Testis (tissue), 5 donors: ENCODE measurements at places on chromosomes 2 and 18. TPM values are rescaled to one million over a fixed set of nuclear protein-coding genes. Genes with fewer than 3 reads are reported as not detected.

Gene RAB6C
- 1.9 TPM for total RNA-seq

Gene SF3B1
- total RNA-seq = 288 TPM

Gene AFF3
- 27.1 TPM for total RNA-seq

Gene METTL4
- 12.6 TPM for total RNA-seq

Gene EGR4
- total RNA-seq = 14.9 TPM

Gene GAREM1
- total RNA-seq = 15.2 TPM

Gene GREB1L
- 40.6 TPM for total RNA-seq

Gene ELOA2
- 4.4 TPM for total RNA-seq

Gene DNAH6
- total RNA-seq = 11.8 TPM

Gene MFSD2B
- total RNA-seq = 0.39 TPM

Gene ZBTB7C
- 65.4 TPM for total RNA-seq

Gene NT5C1B
- 59.4 TPM for total RNA-seq

Gene GCG
- not detected for total RNA-seq

DNA sequence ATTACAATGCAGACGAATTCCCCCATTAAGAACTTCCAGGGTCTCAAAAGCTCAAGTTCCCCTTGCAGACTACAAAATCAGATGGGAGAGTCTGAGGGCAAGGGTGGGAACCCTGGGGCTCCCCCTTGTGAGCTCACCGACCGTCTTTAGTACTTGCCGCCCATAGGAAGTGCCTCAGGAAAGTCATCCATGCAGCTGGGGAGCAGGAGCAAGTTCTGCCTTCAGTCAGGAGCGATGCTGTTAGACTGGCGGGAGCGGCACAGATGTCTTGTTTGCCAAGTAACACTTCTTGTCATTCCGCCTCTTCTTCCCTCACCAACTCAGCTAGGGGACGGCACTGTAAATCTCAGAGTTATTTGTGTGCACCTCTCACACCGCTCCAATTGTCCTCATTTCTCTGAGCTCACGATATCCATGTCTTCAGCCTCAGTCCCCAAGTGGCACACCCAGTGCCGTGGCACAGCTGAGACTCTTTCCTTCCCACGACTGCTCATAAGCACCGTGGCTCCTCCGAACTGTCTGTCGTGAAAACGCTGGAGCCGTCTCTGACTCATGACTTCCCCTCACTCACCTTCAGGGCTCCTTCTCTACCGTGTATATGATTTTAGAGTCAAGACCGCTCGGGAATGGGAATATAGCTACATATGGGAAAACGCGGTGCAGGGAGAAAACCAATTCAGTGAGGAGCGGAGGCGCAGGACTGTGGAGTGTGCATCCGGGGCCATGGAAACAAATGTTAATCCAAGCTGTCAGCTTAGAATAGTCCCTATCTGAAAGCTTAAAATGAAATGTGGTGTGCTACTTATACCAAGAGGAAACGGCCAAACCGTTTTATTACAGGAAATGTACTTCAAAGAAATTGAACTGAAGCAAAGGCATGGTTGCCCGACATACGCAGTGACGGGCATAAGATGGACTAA is 34.0 kb downstream of the UXS1 start:
- DNase-seq = no peak

DNA sequence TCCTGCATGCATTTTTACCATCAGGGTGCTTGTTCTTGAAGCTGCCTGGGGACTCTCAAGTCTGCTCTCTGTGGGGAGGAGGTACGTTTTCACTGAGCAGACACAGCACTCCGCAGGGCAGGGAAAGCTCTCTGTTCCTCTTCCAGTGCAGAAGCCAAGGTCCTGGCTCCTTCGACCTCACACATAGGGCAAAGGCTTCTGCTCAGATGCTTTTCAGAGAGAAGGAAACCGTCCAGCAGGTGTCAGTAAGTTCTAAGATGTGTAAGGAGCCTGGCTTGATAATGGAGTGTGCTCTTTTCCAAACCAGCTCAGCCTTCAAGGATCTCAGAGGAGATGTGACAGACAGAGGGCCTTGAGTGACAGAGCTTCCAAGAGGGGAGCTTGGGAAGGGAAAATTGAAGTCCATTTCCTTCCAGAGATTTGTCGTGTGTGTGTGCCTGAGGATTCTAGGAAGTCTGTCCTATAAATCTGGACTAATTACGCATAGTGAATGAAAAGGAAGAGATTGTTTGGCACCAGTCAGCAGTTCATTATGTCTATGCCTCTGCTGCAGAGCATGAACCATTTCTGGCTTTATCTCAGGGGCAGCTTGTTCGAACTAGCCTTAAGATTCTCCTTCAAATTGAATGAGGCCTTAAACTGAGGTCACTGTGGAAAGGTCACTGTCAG is 67.3 kb upstream of the UPP2 start:
- DNase-seq = peak; percentile 73

DNA sequence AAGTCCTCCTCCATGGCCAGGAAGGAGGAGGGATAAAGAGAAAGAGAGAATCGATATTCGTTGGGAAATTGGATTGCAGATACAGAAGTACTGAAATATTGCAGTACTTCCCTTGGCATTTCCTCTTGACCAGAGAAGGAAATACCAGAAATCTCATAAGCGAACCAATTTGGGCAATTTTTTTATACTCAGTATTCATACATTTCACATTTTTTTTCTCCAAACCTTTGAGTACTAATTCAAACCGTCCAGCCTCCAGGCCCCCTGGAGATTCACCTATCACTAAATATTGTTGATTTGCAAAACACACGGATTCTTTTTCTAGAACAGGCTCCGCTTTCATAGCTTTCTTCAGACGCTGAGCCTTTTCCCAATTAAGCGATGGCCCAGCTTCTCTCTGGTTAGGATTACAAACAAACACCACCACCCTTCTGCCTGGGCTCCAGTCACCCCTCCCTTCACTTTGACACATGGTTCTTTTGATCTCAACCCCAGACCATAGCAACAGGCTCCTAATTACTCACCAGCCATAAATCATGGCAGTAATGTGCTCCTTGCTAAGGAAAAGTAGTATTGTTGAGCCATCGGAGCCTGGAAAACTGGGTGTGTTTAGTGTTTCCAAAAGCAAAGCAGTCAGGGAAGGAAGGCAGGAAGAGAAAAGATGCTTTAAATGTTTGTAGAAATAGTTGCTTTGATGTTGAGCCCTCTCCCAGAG is 138.4 kb upstream of the CCDC68 start:
- DNase-seq = no peak

GRCh38 chr18:49416511-49416910 is 43.9 kb downstream of the DYM start:
- DNase-seq = no peak

- no peak for DNase-seq
Measured at GRCh38 chr2:226977775-226978190, 141.9 kb downstream of the RHBDD1 start.

DNA sequence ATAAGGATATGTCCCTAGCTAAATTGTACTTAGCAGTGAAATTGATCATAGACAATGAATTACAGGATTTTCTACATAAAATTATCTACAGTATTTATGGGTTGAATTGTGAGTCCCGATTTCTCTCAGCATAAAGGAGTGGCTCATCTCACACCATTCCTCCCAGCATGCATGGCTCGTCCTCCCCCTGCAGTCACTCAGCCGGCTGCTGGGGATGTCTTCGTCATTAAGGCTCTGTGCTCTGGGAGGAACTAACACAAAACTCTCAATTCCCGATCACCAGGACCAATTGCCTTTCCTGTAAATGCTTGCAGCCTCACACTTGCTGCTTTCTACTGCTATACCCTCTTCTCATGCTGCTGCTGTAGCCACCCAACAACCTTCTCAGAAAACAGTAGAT is 75.9 kb downstream of the TXNL1 start:
- DNase-seq = no peak

DNA sequence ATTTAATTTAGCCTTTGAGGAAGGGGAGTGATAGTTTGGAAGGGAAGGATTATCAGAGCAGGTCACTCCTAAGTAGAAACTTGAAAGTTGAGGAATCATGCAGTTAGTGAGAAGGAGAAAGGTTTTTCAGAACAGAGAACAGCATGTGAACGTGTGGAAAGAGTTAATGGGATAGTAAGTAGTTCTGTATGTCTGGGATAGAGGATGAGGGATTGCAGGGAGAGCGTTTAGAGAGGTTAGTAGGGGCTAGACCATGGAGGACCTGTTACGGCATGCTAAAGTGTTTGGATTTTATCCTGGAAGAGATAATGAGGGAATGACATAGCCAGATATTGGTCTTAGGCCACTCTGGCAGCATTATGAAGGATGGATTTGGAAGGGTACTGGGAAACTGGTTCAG is 1.8 kb downstream of the ZNF512 start:
- DNase-seq = no peak

GRCh38 chr2:119702918-119703401 is 24.0 kb downstream of the TMEM177 start:
- peak; percentile 73 for DNase-seq

DNA sequence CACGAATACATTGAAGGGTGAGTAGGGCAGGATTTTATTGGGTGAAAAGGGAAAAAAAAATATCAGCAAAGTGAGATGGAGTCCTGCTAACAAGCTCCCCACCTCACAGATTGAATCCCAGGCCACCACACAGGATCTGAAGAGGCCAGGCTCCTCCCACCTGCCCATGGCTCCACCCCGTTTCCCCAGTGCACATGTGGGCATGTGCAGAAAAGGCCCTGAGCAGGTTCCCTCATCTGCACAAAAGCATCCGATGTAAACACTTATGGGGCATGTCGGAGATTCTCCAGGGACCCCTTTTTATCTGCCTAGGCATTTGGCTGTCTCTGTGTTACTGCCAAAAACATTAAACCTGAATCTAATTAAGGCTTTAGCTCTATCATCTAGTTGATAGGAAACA is 35.2 kb downstream of the SKA1 start:
- DNase-seq = no peak

GRCh38 chr18:54880395-54881105 is 52.3 kb downstream of the RAB27B start:
- DNase-seq = no peak

- DNase-seq = no peak
Measured at GRCh38 chr2:216281876-216282275, 90.4 kb downstream of the MARCHF4 start.

DNA sequence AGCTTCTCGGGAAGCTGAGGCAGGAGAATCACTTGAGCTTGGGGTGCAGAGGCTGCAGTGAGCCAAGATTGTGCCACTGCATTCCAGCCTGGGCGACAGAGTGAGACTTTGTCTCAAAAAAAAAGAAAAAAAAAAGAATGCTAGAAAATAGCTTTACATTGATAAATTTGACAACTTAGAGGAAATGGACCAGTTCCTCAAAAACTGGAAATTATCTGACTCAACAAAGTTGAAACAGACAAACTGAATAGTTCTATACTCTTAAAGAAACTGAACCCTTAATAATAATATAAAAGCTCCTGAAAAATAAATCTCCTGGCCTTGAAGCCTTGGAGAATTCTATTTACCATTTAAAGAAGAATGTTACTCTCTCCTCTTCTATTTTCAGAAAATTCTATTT is 151.0 kb upstream of the BCL2L11 start:
- no peak for DNase-seq

GRCh38 chr18:36828157-36828629 is 609 bp downstream of the TPGS2 start:
- peak; percentile 58 for DNase-seq

GRCh38 chr2:1550658-1551316 is 137.5 kb downstream of the TPO start:
- peak; percentile 74 for DNase-seq

DNA sequence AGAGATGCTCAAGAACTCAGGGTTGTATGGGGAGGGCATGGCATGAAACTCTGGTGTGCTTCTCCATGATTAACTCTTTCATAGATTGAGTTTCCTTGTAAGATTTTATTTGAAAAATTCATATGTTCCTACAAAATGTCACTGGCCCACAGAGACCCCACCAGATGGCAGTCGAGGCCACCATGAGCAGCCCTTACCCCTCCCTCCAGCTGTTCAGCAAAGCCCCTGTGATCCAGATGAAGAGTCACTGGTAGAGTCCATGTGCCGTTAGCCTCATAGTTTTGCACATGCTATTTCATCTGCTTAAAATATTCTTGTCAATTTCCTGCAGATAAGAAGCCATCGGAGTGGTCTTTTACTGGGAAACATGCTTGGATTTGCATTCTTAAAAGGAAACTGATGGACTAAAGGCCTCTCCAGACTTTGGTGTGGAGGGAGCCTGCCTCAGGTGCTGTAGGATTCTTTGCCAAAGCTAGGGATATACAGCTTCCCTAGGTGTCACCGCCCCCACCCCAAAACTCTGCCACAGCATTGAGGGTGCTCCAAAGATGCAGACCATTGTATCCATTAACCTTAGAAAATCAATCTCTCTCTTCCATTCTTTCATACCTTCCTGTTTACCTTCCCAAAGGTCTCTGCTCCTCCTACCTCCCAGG is 18.8 kb downstream of the ZNF385B start:
- DNase-seq = no peak

DNA sequence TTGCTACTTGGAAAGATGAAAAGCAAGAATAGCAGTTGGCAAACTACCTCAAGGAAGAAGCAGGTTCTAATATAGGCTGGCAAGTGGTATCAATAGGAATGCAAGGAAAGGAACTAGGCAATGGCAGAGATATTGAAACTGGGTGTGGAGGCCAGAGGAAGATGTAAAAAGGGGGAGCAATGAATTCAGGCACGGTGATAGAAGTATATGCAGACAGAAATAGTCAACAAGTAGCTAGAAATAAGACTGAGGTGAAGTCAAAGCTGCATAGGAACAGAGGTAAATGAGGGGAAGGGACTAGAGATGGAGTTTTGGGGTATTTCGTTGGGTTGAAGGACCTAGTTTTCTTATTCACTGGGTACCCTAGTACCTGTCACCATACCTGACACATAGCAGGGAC is 4.1 kb downstream of the PCBP1 start:
- no peak for DNase-seq

GRCh38 chr2:158923180-158923594 is 45.3 kb upstream of the TANC1 start:
- no peak for DNase-seq

- DNase-seq = no peak
Measured at GRCh38 chr2:88019985-88020384, 3.6 kb upstream of the RNU2-63P start.

DNA sequence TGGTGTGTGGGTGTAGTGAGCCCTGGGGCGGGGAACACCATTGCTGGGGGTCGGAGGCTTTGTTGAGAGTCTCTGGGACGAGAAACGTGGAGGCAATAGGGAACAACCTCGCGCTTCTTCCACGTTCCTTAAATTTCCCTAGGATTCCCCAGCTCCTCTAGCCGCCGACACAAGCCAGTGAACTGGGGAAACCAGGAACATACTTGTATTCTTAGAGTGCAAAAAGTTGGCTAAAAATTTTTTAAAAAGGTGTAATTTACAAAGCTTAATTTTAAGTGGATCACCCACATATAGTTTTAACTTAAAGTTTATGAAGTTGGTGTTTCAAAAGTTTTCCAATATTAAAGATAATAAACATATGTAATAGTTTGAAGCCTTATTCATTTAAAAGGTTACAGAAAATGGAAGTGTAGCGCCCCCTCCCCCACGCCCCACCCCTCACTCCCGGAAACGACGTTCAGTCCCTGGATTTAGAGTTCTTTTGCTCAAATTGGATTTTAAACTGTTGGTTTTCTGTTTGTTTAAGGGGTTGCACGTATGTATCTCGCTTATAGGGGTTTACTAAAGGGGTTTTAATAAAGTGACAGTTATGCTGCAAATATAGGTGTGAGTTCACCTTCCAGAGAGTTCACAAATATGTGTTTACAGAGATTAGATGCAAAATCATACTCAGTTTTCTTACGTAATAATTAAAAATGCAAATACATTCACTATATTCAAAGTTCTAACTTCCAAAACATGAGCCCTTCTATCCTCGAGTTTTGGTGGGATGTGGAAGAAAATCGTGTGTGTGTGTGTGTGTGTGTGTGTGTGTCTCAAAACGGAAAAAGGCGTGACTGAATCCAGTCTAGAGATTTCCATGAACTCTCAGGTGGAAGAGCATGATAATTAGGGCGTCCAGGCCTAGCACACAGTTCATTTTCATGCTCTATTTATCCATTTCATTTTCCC is 872 bp downstream of the DSG2 start:
- no peak for DNase-seq
